ENCODE measurements at places on chromosomes 7 and 10. TPM values are rescaled to one million over a fixed set of nuclear protein-coding genes. Genes with fewer than 3 reads are reported as not detected.

DNA sequence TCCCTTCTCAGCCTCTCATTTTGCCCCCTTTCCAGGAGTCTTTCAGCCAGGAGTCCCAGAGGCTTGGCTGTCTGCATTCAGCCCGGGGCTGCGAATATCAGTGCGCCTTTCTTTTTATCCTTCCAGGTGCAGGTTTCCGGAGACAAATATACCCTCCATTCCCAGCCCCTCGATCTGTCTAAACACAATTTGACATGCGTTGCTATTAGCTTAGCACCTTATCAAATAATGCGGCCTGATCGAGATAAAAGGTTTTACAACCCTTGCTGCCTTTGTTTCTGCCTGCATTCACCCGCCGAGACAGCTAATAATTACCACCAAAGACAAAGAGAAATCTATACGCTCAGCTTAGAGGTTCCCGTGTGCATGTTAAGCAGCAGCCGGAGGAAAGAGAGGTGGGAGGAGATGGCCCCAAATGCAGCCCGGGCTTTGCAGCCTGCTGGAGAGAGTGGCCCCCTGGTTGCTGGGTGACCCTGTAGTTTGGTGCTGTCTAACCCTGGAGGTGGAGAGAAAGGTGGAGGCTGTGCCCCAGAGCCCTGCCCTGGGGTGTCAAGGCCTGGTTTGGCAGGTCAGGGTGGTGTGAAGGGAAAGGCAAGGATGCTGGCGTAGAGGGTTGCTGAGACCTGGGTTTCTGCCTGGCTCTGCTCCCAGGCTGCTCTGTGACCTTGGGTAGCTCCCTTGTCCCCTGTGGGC is 185.3 kb downstream of the RPS24 start:
- no peaks in the 10 kb centered on the region for H3K36me3 ChIP-seq

GRCh38 chr7:127594490-127594889 is 954 bp downstream of the FSCN3 start:
- peaks cover 6% of the 10 kb centered on the region for H3K36me3 ChIP-seq
- no peak overlapping the region for H3K27ac ChIP-seq
- H3K4me1 ChIP-seq = peaks cover 5% of the 10 kb centered on the region

DNA sequence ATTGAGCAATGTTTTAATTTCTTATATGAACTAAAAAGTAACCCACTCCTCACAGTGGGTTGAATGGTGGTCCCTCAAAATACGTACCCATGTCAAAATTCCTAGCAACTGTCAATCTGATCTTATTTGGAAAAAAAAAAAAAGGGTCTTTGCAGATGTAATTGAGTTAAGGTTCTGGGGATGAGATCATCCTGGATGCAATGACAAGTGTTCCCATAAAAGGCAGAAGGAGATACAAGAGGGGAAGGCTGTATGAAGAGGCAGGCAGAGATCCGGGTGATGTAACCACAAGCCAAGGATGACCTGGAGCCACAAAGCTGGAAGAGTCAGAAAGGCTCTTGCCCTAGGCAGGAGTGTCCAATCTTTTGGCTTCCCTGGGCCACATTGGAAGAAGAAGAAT is 516.3 kb upstream of the MKI67 start:
- no peak for DNase-seq
- peaks cover 2% of the 10 kb centered on the region for H3K36me3 ChIP-seq
- H3K4me3 ChIP-seq = no peak overlapping the region
- no peaks in the 10 kb centered on the region for H3K27me3 ChIP-seq
- no peak overlapping the region for H3K27ac ChIP-seq

GRCh38 chr10:110788620-110789385 is 82.9 kb upstream of the PDCD4 start:
- DNase-seq = no peak
- no peaks in the 10 kb centered on the region for H3K27me3 ChIP-seq
- H3K4me3 ChIP-seq = no peak overlapping the region
- H3K27ac ChIP-seq = peak overlapping the region; percentile 8
- H3K4me1 ChIP-seq = peaks cover 38% of the 10 kb centered on the region

DNA sequence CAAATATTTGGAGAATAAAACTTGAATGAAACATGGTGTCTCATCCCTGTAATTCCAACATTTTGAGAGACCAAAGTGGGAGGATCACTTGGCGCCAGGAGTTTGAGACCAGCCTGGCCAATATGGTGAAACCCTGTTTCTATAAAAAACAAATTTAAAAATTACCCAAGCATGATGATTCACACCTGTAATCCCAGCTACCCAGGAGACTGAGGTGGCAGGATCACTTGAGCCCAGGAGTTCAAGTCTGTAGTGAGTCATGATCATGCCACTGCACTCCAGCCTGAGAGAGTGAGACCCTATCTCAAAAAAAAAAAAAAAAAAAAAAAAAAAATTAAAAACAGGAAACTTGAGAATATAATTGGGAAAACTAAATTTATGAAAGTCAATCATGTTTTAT is 481.1 kb downstream of the SEMA3D start:
- H3K27ac ChIP-seq = no peak overlapping the region
- H3K4me3 ChIP-seq = no peak overlapping the region
- no peaks in the 10 kb centered on the region for H3K27me3 ChIP-seq
- no peak for DNase-seq

GRCh38 chr7:30674876-30675275 is 7.4 kb downstream of the CRHR2 start:
- peaks cover 50% of the 10 kb centered on the region for H3K27me3 ChIP-seq
- H3K4me3 ChIP-seq = no peak overlapping the region
- DNase-seq = no peak
- H3K4me1 ChIP-seq = no peaks in the 10 kb centered on the region
- H3K27ac ChIP-seq = no peak overlapping the region

DNA sequence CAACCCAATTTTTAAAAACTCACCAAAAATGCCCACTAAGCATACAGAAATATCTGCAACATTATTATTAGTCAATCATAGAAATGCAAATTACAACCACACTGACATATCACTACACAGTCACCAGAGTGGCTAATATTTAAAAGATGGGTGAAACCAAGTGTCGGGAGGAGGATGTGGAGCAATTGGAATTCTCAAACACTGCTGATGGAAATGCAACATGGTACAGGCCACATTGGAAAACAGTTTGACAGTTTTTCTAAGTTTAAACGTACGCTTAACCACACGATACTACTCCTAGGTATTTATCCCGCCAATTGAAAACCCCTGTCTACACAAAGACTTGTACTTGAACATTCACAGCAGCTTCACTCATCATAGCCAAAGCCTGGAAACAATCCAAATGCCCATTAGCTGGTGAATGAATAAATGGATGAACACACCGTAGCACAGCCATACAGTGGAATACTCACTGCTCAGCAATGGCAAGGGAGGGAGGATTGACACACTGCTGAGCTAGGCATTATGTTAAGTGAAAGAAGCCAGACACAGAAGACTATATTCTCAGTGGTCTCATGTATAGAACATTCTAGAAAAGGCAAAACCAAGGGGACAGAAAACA is 16.3 kb downstream of the GCK start:
- H3K4me1 ChIP-seq = peaks cover 4% of the 10 kb centered on the region
- H3K27me3 ChIP-seq = peaks cover 33% of the 10 kb centered on the region
- H3K36me3 ChIP-seq = peaks cover 2% of the 10 kb centered on the region
- no peak overlapping the region for H3K27ac ChIP-seq
- no peak for DNase-seq

DNA sequence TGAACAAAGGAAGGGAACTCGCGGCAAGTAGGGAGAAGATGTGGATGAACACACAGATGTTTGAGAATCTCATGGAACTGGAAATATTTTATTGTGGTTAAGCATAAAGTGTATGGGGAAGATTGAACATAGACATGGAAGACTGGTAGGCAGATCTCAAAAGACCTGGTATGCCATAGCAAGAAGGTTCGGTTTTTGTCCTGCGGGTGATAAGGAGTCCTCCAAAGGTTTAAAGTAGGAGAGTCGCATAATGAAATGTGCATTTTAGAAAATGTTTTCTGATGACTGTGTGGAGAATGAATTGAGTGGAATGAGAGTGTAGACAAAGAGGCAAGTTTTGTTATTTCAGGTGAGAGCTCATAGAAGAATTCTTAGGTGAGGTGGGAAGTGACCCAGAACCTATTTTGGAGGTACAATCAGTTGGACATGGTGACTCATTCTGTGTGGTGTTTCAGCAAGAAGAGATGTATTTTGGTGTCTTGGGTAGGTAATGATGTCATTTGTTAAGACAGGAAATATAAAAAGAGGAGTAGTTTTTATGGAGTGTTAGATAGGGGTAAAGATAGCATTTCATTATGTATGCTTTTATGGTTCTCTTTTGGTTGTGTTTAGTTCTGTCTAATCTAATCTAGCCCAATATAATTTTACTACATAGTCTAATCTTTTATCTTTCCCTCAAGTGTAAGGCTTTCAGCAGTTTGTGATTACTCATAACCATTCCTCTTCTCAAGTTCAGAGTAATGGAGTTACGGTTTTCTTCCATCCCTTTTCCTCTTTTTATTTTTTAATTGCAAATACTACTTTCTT is 239.2 kb downstream of the EXOC4 start:
- no peaks in the 10 kb centered on the region for H3K27me3 ChIP-seq
- H3K36me3 ChIP-seq = peaks cover 8% of the 10 kb centered on the region
- no peaks in the 10 kb centered on the region for H3K4me1 ChIP-seq
- no peak for DNase-seq
- no peak overlapping the region for H3K27ac ChIP-seq
- no peak overlapping the region for H3K4me3 ChIP-seq

- H3K4me1 ChIP-seq = no peaks in the 10 kb centered on the region
- DNase-seq = no peak
- H3K27me3 ChIP-seq = peaks cover 82% of the 10 kb centered on the region
- no peaks in the 10 kb centered on the region for H3K36me3 ChIP-seq
- H3K27ac ChIP-seq = no peak overlapping the region
Measured at GRCh38 chr10:45404087-45404769, 30.2 kb downstream of the ALOX5 start.

GRCh38 chr10:128662520-128662919 is 536.3 kb upstream of the MKI67 start:
- H3K27ac ChIP-seq = no peak overlapping the region
- DNase-seq = no peak
- no peaks in the 10 kb centered on the region for H3K27me3 ChIP-seq

DNA sequence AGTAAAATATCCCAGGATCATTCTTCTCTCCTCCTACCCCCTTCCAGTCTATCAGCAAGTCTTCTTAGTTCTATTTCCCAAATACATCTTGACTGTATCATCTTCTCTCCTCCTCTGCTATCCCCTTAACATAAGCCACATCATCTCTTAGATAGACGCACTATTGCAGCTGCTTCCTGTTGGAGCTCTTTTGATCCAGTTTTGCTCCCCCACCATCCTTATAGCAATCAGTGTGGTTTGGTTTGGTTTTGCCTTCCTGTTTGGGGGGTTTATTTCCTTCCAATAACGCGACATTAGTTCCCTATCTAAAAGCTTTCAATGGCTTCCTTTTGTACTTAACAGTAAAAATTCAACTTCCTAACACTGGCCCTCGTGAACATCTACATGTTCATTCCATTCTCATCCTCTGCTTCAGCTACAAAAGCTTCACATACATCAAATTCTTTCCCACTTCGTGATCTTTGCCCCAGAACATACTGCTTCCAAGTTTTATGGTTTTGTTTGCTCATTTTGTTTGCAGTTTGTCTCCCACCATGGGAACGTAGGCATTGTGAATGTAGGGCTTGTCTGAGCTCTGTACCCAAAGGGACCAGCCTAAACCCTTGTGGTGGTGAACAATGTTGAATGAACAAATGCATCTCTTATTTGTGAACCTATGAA is 33.7 kb upstream of the PLXDC2 start:
- H3K36me3 ChIP-seq = no peaks in the 10 kb centered on the region
- no peak for DNase-seq
- no peaks in the 10 kb centered on the region for H3K4me1 ChIP-seq
- no peak overlapping the region for H3K4me3 ChIP-seq
- no peaks in the 10 kb centered on the region for H3K27me3 ChIP-seq

- peak overlapping the region; percentile 96 for H3K27ac ChIP-seq
- no peaks in the 10 kb centered on the region for H3K27me3 ChIP-seq
- peak overlapping the region; percentile 10 for H3K4me3 ChIP-seq
- peak; percentile 65 for DNase-seq
- H3K36me3 ChIP-seq = peaks cover 25% of the 10 kb centered on the region
- peaks cover 6% of the 10 kb centered on the region for H3K4me1 ChIP-seq
Measured at GRCh38 chr7:149209518-149210269, 14.3 kb downstream of the ZNF282 start.

Gene TMEM139
- 0.91 TPM for total RNA-seq

Gene MICALL2
- 18.7 TPM for total RNA-seq

Gene UBE2H
- total RNA-seq = 43.4 TPM

Gene TEX36
- total RNA-seq = not detected

Gene C10orf105
- 0.12 TPM for total RNA-seq

Gene CPA5
- not detected for total RNA-seq

Gene CPN1
- total RNA-seq = not detected

All from neural crest cell (in vitro differentiated cells).